Effector memory CD4-positive, alpha-beta T cell (primary cell): ENCODE measurements at places on chromosomes 4 and X.

GRCh38 chr4:5734853-5735252 is 23.9 kb downstream of the EVC start:
- no peak for DNase-seq

DNA sequence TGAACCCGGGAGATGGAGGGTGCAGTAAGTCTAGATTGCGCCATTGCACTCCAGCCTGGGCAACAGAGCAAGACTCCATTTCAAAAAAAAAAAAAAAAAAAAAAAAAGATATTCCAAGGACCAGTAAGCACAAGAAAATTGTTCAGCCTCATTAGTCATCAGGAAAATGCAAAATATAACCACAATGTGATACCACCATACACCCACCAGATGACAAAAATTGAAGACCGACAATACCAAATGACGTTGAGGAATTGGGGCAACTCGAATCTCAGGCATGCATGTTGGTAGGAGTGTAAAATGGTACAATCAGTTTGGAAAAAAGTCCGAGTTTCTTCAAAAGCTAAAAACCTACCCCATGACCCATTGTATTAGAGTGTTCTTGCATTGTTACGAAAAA is 130.2 kb upstream of the FAM9B start:
- DNase-seq = no peak

GRCh38 chr4:7903791-7904516 is 35.7 kb downstream of the AFAP1 start:
- DNase-seq = no peak

- DNase-seq = no peak
Measured at GRCh38 chr4:104302731-104303130, 192.0 kb downstream of the CXXC4 start.

DNA sequence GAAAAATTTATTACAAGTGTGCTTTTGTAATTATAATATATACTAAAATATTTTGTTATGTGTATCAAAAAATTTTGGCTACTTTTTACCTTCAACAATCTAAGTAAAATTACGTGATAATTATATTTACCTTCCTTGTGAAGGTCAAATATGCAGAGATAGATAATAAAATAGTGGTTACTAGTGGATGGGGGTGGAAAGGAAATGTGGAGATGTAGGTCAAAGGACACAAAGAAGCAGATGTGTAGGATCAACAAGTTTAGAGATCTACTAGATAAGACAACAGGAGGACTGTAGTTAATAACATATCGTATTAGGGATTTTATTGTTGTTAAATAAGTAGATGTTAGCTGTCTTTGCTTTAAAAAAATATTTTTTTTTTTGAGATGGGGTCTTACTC is 21.3 kb downstream of the HERC5 start:
- no peak for DNase-seq

- no peak for DNase-seq
Measured at GRCh38 chr4:55297346-55297745, 48.7 kb upstream of the SRD5A3 start.

DNA sequence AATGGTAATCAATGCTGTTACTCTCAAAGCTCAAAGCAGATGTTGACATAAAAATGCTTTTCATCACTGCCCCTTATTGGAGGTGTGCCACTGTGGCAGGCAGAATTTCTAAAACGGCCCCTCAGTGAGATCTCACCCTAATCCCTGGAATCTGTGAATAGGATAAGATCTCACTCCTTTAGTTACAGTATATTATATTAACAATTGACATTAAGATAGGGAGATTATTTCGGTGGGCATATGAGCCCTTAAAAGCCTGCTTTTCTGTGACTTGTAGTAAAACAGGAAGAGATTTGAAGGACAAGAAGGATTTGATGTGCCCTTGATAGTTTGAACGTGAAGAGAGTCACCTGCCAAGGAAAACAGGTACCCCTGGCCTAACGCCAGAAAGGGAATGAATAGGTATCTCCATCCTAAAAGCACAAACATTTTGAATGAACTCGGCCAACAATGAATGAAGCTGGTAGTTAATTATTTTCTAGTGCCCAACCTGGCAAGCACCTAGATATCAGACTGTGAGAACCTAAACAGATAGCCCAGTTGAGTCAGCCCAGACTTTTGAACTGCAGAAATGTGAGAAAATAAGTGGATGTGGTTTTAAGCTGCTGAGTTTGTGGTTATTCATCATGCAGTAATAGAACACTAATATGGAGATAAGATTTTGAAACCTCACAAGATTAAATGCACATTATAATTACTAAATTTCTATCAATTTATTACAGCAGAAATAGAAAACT is 881.6 kb downstream of the PCDH18 start:
- DNase-seq = no peak

DNA sequence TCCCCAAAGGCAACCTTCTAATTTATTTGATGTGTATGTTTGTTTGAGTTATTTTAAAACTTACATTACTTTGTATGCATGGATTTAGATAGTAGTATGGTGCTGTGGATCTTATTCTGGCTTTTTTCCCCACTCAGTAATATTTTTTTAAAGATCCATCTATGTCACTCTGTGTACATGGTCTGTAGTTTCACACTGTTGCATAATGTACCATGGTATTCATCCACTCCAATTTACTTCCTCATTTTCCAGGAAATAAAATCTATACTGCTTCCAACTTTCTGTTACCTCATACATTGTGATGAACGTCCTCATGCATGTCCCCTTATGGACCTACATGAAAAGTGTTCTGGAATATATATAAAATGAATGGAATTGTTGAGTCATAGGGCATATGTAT is 17.6 kb downstream of the ARMCX2 start:
- DNase-seq = no peak

- DNase-seq = no peak
Measured at GRCh38 chrX:129665916-129666644, 11.3 kb upstream of the APLN start.

GRCh38 chr4:157576671-157577217 is 356.2 kb downstream of the GRIA2 start:
- no peak for DNase-seq

DNA sequence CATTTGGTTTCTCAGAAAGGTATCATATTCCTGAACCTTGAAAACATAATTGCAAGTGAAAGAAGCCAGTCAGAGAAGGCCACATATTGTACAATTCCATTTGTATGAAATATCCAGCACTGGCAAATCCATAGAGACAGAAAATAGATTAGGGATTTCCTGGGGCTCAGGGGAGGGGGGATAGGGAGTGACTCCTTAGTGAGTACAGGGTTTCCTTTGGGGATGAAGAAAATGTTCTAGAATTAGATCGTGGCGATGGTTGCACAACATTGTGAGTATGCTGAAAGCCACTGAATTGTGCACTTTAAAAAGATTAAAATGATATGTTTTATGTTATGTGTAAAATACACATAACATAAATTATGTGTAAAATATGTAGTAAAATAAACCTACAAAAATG is 10.3 kb downstream of the XPNPEP2 start:
- DNase-seq = no peak

DNA sequence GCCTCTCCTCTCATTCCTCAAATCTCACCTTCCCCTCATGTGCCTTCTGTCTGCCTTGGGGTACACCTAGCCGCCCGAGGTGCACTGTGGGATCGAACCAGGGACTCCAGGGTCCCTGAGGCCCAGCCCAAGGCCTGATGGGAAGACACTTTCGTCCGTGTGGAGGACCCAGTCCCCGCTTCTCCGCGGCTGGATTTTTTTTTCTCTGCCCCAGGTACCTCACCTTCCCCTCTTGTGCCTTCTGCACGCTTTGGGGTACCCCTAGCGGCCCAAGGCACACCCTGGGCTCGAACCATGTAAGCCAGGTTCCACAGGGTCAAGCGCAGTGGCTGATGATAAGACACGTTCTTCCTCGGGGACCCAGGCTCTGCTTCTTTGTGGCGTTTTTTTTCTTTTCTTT is 530.7 kb downstream of the CWH43 start:
- DNase-seq = no peak
